OCI-LY7 (cell line): ENCODE measurements at places on chromosomes 11 and 22. TPM values are rescaled to one million over a fixed set of nuclear protein-coding genes. Genes with fewer than 3 reads are reported as not detected.

RFPL3 gene
- total RNA-seq: not detected in 2 replicates

SYT12 gene
- 0.72 and 0.87 TPM in 2 replicates for total RNA-seq

ZNF74 gene
- not detected in 2 replicates for total RNA-seq

CEP126 gene
- 5.9 and 7.3 TPM in 2 replicates for total RNA-seq

MMP12 gene
- not detected in 2 replicates for total RNA-seq

TRIM48 gene
- total RNA-seq: not detected in 2 replicates

APOL5 gene
- total RNA-seq: 0.67 and 1.2 TPM in 2 replicates

DNA sequence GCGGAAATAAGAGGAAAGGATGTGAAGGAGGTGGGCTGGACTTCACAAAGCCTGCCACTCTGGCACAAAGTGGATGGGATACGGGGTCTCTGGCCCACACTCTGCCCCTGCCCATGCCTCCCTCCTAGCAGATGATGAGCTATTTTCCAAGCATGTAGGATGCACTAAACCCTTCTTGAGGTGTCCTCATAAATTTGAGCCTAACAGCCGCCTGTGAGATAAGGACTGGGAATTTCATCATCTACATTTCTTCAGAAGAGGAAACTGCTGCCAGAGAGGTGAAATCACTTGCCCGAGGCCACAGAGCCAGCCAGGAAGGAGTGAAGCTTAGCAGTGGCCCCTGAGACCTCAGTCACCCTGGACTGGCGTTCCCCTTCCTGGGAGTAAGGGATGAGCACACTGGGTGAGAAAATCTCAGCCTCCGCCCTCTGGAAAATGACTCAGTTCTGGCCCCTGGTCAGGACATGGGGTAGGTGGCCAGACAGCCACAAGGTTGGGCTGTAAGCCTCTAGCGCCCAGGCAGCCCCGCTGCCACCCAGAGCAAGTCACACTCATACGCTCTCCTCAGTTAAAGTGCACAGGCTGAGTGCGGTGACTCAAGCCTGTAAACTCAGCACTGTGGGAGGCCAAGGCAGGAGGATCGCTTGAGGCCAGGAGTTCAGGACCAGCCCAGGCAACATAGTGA, 27.9 kb downstream of the MB start:
- no peak for DNase-seq

DNA sequence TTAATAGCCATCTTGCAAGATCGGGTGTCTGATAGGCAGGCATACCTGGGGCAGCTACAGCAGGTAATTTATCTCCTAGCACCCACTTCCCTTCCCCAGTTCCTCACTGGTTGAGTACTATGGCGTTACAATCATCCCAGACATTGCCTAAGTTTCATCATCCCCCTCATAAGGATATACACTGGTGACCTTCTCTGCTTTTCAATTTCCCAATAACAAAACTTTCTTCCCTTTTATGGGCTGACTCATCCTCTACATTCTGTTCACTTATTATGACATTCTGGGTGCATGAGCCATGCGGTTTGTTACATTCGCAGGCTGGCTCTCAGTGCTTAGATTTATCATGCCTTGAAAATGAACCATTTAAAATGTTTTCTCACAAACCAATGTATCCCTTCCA, 5.0 kb upstream of the MRPL11 start:
- DNase-seq: no peak

DNA sequence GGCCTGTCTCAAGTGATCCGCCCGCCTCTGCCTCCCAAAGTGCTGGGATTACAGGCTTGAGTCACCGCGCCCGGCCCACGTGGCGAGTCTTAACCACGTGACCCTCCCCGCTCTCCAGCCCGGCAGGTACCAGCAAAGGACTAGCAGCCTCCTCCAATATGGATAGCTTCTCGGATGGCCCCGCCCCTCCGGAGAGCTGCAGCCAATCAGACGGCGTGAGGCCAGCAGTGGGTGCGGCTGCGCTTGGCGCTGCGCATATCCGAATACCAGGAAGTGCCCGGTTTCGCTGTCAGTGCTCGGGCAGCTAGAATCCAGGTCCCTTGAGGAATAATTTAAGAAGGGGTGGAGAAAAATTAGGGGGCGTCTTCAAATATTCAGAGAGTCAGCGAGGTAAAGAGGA, 14.7 kb upstream of the PISD start:
- peak; percentile 87 for DNase-seq

DNA sequence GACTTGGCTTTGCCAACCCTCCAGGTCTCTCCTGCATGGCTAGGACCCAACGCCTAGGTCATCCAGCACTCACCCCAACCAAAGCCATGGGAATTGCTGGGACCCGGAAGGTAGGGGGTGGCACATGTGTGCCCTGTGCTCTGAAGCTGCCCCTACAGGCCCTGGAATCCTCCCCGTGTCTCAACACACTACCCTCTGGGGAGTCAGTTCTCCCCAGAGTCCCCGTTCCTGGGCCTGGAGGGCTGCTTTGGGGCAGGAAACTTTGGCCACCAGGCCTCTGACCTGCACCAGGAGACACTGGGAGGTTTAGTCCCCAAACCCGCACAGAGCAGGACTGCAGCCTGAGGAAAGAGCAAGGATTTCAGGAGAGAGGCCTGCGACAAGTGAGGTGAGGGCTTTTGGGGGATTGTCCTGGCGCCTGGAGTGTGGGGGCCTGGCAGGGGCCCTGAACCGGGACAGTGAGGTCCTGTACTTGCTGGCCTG, 495 bp upstream of the IFITM1 start:
- DNase-seq: no peak

- DNase-seq: no peak
Measured at GRCh38 chr11:19595499-19595839, 117.2 kb upstream of the NAV2 start.

DNA sequence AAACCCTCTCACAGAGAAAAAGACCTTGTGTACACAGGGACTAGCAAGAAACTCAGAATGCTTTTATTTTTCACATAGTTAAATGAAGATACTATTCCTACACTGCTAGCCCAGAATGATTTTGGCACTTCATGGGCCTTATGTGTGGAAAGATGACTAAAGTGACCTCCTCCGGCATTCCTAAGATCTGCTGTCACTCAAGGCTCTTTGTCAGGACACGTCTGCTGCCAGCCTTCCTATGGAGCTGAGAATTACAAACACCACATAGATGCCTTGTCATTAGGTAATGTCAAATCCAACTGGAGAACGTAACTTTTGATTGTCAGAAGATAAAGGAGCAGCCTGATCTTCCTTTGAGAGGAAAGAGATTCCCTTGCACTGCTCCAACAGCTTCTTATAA, 249.1 kb downstream of the FAT3 start:
- DNase-seq: no peak

DNA sequence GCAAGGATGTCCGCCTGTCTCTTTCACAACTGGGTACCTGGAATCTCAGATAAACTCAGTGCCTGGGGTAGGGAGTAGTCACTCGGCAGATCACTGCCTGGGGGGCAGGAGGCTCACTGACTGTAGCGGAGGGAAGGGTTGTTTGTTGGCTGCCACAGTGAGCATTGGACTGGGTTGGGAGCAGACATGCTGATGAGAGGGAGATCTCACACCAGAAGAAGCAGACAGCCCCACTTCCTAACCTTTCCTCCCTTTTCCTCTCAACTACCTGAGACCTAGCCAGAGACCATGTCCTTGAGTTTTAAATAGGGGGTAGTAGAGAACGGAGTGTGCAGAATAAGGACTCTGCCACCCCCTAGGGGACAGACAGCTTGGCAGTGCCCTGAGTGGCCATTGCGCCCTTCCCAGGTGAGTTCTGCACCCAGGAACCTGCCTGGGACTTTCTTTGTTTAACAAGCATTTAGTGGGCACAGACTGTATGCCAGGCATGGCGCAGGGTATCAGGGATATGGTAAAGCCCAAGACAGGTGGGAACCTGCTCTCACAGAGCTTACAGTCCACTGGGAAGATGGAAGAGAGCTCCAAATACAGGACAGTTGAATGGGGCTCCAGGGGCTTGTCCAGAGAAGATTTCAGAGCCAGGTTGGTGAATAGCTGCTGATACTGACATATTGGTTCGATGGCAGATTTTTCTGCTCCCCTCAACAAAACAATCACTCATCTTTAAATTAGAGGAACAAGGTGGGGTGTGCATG, 115.7 kb upstream of the NNMT start:
- DNase-seq: peak; percentile 74

- DNase-seq: no peak
Measured at GRCh38 chr11:64638018-64638665, 47.1 kb downstream of the SLC22A12 start.

- no peak for DNase-seq
Measured at GRCh38 chr22:26804911-26805539, 147.6 kb downstream of the MIAT start.

DNA sequence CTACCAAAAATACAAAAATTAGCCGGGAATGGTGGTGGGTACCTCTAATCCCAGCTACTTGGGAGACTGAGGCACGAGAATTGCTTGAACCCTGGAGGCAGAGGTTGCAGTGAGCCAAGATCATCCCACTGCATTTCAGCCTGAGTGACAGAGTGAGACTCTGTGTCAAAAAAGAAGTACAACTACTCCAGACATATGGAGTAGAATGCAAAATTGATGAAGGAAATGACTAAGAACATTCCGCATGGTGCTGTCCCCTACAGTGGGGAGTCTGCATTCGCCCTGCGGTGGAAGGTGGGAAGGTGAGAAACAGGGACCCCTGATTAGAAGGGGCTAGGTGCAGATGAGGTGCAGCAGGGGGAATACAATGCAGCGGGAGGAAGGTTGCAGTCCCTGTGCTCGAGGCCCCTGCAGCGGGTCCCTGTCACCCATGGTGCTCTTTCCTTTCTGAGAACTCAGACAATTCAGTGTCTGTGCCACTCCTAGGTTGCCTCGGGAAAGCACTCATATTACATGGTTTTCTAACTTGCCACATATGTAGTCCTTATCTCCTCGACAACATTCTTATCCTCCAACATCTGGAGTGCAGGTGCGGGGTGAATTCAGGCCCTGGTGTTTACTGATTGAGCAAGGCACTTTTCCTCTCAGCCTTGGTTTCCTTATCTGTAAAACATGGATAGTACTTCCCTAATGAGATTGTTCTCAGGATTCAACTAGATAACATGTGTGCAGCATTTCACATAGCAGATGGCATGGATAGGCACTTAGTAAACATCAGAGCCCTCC, 5.2 kb downstream of the POLD4 start:
- DNase-seq: no peak

DNA sequence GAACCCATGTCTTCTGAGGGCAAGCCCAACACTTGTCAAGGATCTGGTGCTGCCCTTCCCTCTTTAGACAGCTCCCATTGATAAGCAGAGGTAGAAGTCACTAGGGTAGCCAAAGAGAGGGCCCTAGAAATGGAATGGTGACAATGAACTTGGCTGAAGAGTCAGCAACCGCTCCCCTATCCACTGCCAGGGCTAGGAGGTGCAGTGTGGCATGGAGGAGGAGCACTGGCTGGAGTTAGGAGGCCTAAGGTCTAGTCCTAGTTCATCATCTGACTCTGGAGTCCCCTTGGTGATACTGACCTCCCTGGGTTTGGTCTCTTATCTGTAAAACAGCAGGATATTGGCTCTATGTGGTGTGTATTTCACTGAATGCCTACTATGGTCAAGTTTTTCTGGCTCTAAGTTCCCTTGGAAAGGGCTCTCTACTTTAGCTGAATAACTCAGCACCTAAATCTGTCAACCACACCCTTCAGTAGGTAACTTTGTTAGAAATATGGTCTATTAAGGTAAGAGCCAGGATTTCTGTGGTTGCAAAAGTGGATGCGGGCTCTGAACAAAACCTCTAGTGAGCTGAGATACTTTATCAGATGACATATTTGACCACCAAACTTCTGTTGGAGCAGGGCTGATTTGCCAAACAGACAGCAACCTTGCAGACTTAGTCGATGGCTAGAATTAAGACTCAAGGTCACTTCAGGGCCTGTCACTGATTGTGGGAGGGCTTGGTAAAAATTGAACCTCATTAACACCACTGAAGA, 10.5 kb downstream of the TIMP3 start:
- DNase-seq: no peak

DNA sequence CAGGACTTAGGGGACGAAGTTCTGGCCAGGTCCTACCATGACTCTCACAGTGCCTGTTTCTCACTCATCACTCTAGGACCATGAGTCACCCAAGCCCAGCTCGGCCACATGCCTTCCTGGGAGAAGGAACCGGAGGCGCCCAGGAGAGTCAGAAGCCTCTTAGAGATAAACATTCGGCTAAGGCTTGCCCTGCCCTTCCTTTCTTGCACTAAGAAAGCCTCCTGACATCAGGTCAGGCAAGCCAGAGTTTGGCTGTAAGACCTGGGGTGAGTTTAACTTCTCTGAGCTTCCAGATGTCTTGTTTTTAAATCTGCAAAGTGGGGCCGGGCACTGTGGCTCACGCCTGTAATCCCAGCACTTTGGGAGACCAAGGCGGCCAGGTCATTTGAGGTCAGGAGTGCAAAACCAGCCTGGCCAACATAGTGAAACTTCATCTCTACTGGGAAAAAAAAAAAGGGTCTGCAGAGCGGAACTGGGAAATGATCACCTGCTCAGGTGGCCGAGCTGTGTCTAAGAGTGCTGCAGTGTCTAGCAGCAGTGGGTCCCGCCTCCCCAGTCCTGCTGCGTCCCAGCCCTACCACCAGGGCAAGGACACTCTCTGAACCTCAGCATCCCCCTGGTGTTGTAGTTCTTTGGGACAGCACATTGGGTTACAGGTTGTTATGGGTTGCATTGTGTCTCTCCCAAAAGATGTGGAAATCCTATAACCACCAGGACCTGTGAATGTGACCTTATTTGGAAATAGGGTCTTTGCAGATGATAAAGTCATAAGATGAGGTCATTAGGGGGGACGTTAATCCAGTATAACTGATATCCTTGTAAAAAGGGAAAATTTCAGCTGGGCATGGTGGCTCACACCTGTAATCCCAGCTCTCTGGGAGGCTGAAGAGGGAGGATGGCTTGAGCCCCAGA, 1.8 kb upstream of the CARS1 start:
- peak; percentile 37 for DNase-seq

DNA sequence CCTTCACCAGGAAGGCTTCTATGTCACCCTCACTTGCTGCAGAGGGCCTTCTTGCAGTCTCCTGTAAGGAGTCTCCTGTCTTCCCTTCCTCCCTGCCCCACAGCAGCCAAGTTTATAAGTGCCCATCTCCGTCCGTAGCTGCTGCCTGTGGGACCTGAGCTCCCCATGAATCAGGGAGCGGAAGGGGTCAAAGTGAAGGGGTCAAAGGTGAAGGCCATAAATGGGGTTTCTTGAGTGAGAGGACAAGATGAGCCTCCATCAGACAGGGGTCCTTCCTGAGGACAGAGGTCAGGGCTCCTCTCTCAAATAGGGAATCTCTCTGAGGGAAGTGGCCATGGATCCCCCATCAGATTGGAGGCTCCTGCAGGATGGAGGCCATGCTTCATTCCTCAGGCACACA, 44.4 kb downstream of the ARRB1 start:
- no peak for DNase-seq

DNA sequence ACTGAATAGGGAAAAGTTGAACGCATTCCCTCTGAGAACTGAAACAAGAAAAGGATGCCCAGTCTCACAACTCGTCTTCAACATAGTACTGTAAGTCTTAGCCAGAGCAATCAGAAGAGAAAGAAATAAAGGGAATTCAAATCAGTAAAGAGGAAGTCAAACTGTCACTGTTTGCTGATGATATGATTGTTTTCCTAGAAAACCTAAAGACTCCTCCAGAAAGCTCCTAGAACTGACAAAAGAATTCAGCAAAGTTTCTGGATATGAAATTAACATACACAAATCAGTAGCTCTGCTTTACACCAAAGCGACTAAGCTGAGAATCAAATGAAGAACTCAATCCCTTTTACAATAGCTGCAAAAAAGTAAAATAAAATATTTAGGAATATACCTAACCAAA, 471.2 kb upstream of the CNTN5 start:
- no peak for DNase-seq
